Karpas-422 (cell line): ENCODE measurements at places on chromosomes 7 and 10.

DNA sequence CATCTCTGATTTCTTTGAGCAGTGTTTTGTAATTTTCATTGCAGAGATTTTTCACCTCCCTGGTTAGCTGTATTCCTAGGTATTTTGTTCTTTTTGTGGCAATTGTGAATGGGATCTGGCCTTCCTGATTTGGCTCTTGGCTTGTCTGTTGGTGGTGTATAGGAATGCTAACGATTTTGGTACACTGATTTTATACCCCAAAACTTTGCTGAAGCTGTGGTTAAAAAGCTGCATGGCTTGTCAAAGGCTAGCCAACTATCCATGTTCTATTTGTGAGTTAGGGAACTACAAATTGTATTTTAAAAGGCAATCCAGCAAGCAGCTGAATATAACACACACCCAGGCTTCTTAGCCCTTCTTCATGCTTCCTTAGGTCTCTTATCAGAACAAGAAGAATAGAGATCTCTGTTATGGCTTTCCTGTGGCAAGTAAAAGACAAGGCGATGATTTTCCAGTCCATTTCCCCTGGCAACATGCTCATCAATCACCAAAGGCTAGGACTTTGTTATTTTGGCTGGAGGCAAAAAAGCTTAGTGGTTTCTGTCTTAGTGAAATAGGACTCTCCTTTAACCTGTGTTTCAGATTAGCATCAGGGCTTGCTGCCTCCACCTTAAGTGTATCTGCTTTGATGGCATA is 77.5 kb downstream of the CDK6 start:
- no peak for DNase-seq

DNA sequence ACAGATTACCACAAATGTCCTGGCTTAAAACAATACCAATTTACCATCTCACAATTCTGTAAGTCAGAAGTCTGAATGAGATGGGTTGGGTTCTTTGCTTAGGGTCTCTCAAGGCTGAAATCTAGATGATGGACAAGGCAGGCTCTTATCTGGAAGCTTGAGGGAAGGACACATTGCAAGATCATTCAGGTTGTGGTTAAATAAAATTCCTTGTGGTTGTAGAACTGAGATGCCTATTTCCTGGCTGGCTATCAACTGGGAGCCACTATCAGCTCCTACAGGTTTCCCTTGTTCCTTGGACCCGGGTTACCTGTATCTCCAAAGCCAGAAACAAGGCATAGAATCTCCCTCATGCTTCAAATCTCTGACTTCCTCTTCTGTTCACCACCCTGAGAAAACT is 148.4 kb downstream of the MDFIC start:
- no peak for DNase-seq

DNA sequence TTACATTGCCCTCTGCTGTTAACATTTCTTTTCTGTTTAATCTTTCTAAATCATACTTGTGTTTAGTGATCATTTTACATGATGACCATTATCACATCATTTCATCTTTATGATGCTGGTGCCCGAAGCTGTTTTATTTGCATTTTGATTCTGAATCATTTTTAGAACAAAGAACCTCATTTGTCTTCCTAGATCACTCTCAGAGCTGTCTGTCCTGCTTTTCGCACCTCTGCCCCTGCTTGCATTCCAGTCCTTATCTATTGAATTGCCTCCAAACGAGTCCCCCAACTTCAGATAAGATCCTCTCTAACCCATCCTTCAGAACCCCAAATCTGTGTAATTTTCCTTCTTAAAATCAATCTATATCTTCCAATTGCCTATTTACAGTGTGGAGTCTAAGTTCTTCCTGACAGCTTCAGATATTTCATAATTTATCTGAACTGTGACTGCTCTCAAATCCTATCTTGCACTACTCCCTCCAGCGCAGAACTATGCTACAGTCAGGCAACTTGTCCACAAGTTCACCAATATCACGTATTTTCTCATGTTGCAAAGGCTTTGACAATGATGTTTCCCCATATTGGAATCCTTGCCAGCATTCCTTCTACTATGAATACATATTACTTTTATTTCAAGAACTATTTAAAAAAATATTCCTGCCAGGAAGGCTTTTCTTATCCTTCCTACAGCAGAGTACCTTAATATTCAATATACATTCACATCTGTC is 346.5 kb upstream of the CACNA2D1 start:
- DNase-seq, result no peak

DNA sequence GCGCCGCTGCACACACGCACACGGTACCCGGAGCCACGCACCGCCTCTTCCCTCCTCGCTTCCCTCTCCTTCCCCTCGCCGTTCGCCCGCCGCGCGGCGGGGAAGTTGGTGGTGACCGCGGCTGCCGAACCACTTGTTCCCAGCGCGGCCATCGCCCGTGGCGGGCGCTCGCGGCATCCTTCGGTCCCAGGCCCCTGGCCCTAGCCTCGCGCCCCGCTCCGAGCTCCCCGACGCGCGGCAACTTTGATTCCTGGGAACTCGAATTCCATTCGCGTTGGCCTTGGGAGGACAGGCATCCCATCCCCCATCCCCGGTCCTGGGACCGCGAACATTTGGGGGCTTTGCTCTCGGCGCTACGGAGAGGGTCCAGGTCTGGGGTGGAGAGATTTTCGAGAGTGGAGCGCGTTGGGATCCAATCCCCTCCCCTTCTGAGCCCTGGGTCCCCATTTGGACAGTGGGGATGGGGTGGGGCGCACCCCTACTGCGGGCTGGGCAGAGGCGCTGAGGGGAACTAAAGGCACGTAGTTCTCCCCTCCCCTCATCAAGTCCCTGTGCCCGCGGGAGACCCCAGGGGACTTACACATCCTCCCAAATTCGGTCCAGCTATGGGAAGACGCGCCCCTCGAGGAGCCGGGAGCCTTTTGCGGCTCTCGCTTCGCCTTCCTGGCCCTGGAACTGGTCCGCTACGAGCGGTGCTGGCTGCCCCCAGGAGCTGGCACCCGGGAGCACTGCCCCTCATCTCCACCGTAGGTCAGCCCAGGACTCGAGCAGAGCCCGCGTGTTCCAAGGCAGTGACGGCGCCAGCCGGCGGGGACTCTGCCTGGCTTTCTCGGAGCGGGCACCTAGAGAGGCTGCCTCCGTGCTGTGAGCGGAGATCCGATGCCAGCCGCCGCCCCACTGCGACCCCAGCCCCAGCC is 834 bp downstream of the CDH23 start:
- no peak for DNase-seq

- no peak for DNase-seq
These were observed 37.1 kb upstream of the SEC61G start for GRCh38 chr7:54796150-54796549.

DNA sequence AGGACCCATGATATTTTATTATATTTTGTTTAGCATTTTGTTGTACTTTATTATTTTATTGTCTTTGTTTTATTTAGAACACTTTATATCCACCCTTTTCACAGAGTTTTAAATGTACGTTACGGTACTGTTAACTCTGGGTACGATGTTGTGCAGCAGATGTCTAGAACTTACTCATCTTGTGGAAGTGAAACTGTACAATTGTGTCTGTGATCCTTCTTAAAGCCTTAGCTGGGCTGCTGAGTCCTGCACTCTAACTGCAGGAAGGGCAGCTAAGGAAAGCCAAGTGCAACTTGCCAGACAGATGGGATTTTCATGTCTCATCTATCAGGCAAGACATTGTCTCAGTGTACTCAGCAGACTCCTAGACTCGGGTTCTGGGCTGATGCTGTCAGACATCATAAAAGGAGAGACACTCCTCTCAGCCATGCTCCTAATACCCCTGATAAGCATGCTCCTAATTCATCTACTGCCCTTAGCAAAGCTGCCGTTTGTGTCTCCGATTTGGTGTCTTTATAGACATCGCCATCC is 14.6 kb upstream of the INSYN2A start:
- peak; percentile 45 for DNase-seq

- no peak for DNase-seq
These were observed 49.1 kb downstream of the TMEM209 start for GRCh38 chr7:130156140-130156539.

DNA sequence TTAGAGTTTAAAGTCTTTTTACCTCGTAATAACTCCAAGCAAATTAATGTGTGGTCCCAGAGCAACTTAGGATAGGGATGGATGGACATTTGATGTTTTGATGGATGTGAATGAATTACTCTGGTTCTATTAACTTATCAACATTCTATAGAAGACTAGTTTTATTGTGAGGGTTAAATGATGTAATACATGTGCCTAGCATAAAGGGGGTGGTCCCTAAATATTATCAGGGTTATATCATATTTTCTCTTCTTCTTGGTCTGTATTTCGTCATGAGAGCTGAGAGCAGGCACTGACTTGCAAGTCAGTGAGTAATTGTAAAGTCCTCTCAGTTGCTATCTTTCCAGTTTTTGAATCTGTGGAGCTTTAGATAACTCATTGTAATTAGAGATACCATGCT is 219.3 kb downstream of the GATA3 start:
- no peak for DNase-seq

GRCh38 chr10:61280303-61280702 is 172.9 kb downstream of the TMEM26 start:
- no peak for DNase-seq

DNA sequence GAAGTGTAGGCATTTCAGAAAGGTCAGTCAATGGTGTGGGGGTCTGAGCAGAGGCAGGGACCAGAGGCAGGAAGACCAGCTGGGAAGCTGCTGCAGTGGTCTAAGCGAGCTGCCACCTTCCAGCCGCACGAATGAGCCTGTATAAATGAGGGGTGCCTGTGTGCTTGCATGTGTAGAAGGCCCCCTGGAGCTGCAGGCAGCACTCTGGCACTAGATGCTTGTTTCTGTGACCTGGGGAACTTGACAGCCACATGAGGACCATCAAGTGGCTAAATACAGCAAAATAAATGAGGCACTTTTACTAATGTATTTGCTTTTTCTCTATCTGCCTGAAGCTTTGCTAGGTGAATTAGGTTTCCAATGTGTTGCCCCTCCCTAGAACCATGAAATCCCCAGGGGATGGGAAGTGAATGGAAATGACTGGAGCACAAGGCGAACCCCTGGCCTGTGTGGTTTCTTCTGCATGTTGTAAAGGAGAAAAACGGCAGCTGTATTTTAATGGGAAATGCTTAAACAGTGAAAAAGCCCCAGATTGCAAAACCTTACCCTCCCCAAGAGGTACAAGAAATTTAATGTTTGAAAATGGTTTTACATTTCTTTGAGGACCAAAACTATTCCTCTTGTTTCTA is 57.7 kb downstream of the PYROXD2 start:
- DNase-seq, result no peak

GRCh38 chr7:22751341-22751740 is 24.3 kb downstream of the IL6 start:
- DNase-seq, result no peak

GRCh38 chr7:76280408-76280807 is 22.1 kb upstream of the HSPB1 start:
- no peak for DNase-seq

DNA sequence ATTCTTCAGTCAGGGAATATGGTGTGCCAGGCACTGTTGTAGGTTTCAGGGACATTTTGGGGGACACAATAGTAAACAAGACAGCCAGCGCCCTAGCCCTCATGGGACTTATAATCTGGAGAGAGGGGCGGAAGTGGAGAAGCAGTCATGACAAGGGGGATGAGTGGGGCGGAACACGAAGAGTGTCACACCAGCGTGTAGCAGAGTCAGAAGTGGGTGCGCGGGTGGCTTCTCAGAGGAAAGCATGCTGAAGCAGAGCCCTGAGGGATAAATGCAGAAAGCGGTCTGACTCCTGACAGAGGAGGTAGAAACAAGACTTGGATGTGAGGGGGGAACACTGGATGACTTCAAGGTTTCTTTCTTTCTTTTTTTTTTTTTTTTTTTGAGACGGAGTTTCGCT is 160.3 kb upstream of the LYZL2 start:
- no peak for DNase-seq

DNA sequence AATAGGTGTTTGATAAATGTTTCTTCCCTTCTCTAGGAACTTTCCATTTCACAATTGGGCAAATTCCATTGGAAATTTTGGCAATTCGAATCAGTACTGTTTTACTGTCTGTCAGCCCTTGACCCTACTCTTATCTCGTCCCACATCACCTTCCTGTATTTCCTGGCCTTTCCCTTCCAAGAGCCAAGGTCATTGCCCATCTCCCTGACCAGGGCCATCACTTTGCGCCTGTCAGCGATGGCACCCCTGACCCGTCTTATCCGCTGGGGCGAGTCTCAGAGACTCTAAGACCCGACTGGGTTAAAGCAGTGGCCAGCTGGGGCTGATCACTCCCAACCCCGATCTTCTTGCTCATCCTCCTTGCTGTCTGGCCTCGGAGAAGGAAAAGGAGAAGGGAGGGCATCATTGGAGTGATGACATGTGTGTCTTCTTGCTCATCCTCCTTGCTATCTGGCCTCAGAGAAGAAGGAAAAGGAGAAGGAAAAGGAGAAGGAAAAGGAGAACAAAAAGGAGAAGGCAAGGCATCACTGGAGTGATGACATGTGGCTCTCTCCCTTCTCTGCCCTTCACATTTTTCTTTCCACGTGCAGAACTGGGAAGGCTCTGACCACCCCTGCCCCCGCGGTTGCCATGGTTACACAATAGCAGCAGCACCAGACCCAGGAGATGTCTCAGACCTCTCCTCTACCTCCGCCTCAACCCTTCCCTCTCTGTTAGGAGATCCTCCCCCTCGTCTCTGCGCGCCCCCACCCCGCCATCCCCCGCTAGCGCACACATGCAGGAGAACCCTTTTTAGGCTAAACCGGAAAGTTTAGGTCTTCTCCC is 2.0 kb downstream of the SEMA3D start:
- DNase-seq, result no peak

DNA sequence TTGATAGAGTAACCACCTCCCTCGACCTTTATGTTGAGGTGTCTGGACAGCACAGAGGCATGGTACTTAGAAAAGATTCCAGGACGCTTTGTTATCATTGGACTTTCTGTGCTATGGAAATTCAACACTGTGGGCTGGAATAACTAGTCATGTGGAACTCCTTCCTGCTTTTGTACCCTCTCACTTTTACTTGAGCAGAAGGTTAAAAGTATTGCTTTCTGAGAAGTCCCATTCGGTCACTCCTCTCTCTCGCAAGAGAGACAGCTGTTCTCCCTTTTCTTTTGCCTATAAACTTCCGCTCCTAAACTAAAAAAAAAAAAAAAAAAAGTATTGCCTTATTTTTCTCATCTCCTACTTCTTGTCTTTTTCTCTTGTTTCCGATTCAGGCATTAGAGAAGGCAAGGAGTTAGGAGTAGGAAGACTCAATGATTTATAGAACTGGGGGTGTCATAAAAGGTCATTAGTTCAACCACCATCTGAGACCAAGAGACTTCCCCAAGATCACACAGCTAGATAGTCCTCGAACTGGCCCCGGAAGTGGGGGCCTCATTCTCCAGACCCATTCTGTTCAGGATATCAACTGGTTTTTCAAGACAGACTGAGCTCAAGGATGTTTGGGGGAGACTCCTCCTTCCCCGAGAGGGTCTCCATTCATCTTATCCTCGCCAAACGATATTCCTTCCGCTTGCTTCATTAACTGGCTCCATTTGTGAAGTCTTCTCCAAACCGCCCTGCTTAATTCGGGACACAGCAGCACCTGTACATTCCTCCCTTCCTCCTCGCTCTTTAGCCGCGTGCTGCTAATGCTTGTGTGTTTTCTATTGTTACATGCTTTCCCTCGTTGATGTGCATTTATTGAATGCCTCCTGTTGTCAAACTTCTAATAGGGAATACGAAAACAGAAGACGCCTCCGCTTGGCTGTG is 995 bp upstream of the INPP5F start:
- peak; percentile 72 for DNase-seq

GRCh38 chr10:74704629-74705357 is 121.6 kb upstream of the KAT6B start:
- DNase-seq, result peak; percentile 72
